Omental fat pad (tissue), 4 donors: ENCODE measurements at places on chromosomes 4 and X. TPM values are rescaled to one million over a fixed set of nuclear protein-coding genes. Genes with fewer than 3 reads are reported as not detected.

The IL1RAPL1 gene
- 0.13 TPM for total RNA-seq

The OTC gene
- 1.8 TPM for total RNA-seq

The SLC38A5 gene
- total RNA-seq = 10.9 TPM

The FDCSP gene
- total RNA-seq = not detected

The SPANXN3 gene
- total RNA-seq = not detected

The FRMPD3 gene
- total RNA-seq = not detected

The SPANXN4 gene
- total RNA-seq = not detected

The RASGEF1B gene
- total RNA-seq = 45.6 TPM

The OCRL gene
- total RNA-seq = 12.7 TPM
